ENCODE measurements at places on chromosomes 6 and 20.

DNA sequence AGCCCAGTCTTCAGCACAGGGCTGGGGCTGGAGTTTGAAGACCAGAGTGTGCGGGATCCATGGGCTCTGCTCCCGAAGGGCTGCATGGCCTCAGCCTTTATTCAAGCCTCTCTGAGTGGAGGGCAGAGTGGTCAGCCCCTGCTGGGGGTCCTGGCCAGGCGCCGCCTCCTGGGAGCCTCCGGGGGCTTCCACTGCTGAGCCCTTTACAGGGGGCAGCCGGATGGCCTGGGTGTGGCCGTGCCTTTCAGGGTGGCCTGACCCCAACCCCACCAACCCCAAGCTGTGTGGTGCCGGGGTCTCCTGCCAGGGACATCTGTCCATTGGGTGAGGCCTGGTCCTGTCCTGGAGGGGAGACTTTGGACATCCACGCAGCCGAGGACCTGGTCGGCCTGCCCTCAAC is 76.0 kb upstream of the SLCO4A1 start:
- DNase-seq = no peak

GRCh38 chr20:50152394-50153152 is 950 bp downstream of the PEDS1 start:
- DNase-seq = no peak

DNA sequence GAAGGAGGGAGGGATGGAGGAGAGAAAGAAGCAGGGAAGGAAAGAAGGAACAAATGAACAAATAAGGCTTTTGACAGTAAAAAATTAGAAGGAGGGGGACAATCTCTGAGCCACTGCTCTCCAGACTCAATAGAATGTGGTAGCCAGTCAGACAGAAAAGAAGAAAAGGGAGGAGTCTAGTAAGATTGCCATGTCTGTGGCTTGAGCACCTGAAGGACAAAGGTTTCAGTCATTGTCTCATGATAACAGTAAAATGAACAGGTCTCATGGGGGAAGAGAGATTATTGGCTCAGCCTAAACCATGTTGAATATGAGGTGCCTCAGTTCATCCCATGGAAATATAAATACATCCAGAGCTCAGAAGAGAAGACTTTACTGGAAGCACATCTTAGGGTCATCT is 14.0 kb upstream of the LOC128125822 start:
- no peak for DNase-seq

DNA sequence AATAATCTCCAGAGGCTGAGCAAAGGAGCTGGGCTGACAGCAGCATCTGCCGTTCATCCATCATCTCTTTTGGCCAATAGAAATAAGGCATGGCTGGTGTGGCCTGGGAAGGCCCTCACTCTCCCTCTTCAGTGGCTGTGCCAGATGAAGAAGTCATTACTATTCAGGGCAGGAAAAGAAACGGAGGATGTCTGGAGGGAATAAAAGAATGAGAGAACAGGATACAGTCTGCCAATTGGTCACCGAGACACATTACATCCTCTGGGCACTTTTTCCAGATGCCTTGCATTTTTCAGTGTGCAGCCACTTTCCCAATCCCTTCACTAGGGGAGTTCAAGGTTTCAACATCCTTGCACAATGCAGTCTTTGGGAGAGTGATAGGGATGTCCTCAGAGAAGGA is 32.2 kb upstream of the VGLL2 start:
- no peak for DNase-seq

- DNase-seq = no peak
Measured at GRCh38 chr20:58312836-58313235, 3.3 kb downstream of the RAB22A start.

DNA sequence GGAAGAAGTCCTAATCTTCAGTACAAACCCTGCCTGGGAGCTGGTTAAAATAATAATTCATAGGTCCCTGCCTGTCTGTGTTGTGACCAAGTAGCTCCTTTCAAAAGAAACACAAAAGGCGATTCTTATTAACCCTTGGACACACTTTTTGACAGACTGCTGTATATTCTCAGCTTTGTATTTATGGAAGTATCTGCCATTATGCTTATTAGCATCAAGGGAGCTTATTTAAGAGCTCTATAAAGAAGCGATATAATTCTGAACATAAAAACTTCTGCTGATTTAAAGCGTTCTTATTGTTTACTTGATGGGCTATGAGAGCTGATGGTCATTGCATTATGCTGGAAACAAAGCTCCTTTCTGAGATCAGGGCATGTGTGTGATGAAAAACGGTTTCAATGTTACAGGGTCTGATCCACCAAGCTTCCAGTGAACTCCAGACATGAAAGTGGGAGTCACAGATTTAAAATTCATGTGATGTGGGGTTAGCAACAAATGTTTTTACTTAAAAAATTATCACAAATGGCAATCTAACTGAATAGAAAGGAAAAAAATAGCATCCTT is 181.8 kb upstream of the PDE10A start:
- no peak for DNase-seq

DNA sequence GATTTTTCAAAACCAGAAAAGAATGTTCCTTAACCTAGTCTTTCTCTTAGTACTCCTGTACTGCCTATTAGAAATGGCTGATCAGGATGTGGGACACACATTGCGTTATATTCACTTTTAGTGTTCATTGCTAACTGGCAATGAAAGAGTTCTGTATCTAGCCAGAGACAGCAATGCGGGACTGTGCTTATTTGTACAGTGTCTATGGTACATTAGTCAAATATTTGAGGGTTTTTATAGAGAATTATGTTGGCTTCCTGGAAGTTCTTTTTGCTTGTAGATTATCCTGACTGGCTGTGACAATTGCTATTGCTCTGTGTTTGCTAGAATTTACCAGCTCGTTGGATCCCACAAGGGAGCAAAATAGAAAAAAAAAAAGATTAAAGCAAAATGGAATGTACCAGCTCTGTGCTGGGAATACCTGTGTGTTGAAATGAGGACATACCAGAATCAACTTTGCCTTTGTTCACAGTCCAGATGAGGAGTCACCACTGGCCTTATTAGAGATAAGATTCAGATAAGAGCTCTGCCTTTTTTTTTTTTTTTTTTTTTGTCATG is 22.4 kb upstream of the IFNGR1 start:
- no peak for DNase-seq

GRCh38 chr20:46341074-46342009 is 33.0 kb upstream of the CDH22 start:
- no peak for DNase-seq

DNA sequence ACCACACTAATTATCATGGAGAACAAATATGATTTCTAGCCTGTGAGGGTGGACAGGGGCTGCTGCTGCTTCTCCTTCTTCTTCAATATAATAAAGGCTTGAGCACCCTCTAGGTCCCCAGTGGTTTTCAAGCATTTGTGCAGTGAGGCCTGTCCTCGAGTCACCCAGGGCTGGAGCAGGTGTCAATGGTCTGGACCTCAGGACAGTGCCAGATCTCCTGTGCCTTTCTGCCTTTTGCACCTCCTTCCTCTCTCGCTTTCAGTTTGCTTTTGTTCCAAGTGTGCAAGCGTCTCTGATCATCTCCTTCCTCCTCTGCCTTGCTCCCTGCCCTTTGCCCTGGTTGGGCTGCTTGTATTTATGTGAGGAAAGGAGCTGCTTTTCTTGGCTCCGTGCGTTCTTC is 152.2 kb upstream of the SYNDIG1 start:
- no peak for DNase-seq

- DNase-seq = no peak
Measured at GRCh38 chr20:48012401-48012974, 227.2 kb upstream of the SULF2 start.

- no peak for DNase-seq
Measured at GRCh38 chr6:54217018-54217417, 91.2 kb upstream of the TINAG start.

DNA sequence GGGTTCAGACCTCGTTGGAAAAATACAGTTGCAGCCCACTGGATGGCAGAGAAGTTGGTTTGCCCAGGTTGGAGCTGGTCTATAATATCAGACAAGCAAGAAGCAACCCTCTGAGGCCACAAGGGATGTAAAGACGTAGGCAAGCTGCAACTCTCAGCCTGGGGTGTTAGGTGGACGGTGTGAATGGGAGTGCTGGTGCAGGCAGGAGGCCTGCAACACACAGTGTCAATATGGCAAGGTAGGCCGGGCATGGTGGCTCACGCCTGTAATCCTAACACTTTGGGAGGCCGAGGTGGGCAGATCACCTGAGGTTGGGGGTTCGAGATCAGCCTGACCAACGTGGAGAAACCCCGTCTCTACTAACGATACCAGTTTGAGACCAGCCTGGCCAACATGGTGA is 10.5 kb downstream of the VPS16 start:
- no peak for DNase-seq

DNA sequence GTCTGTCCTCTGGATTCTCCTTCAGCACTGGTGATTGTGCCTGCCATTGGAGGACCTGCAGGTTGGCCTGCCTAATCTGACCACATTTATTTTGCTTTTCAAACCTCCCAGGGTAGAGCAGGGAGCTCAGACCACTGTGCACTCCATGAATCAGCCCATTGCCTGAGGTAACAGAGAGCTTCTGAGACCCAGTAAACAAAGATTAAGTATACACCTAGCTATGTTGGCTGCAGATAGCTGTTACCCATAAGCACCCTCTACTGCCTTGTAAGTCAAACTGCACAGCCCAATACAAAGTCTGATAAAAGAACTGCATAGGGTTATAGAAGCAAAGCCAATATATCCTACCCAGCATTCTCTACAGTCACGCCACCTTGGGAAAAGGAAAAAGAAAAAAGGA is 338.7 kb downstream of the HTR1B start:
- DNase-seq = no peak

DNA sequence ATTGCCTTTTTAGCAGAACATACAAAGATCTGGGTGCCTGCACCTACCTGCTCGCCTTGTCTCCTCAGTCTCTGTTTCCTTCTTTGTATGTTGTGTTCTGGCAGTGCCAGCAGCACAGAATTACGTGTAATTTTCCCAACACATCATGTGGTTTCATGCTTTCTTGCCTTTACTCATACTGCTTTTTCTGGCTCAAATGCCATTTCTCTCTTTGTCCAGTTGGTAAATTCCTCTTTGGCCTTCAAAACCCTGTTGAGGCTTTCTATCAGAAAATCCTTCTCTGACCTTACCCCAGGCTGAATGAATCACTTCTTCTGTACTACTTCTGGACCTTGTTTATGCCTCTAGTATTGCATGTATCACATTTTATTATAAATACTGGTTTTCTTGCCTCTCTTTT is 31.8 kb downstream of the L3MBTL3 start:
- DNase-seq = no peak

- no peak for DNase-seq
Measured at GRCh38 chr6:137489046-137490005, 4.9 kb downstream of the OLIG3 start.

DNA sequence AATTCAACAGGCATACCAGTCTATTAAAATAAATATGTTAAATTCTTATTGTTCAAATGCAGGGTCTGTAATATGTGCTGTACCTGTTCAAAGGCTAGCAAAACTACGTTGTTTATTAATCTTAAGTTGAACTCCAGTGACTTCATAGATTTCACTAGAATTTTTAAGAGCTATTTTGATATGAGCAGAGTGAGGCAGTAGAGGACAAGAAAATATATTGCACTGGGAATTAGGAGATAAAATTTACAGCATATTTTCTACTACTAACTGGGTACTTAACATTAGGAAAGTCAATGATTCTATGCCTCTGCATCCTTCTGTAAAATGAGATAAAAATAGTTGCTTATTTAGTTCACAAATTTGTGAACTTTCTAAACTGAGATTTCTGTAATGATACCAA is 162.2 kb upstream of the BMP5 start:
- no peak for DNase-seq

- no peak for DNase-seq
Measured at GRCh38 chr6:110813338-110814101, 1.7 kb downstream of the CDK19 start.

DNA sequence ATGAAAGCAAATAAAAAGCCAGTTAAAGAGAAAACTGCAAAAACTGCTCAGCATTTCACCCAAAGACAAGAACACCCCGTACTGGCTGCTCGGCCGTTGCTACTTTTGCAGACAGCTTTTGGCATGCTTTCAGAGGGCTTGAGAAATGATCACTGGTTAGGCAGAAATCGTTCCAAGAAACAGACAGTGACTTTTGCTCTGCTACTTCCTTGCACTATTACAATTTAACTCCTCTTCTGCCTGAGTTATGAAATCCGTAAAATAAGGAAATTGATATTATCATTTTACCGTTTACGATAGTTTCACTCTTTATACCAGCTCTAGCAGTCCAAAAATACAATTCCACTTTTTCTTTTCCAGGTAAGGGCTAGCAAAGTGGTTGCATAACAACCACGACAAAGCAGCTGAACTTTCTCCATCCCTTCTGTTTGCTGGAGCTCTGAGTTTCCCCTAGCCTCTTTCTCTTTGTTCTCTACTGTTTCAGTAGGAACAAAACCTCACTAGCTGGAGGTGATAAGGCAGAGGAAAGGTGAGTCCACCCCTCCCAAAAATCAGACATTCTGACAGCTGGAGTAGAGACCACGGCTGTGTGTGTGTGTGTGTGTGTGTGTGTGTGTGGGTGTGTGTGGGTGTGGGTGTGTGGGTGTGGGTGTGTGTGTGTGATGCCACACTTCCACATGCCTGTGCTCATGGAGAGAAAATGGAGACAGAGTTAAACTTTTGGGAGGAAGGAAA is 191.8 kb upstream of the RREB1 start:
- no peak for DNase-seq
